ENCODE measurements at places on chromosomes 2 and 18.
A peak's percentile ranks its signal among the peaks of the same experiment; 100 is the strongest.

DNA sequence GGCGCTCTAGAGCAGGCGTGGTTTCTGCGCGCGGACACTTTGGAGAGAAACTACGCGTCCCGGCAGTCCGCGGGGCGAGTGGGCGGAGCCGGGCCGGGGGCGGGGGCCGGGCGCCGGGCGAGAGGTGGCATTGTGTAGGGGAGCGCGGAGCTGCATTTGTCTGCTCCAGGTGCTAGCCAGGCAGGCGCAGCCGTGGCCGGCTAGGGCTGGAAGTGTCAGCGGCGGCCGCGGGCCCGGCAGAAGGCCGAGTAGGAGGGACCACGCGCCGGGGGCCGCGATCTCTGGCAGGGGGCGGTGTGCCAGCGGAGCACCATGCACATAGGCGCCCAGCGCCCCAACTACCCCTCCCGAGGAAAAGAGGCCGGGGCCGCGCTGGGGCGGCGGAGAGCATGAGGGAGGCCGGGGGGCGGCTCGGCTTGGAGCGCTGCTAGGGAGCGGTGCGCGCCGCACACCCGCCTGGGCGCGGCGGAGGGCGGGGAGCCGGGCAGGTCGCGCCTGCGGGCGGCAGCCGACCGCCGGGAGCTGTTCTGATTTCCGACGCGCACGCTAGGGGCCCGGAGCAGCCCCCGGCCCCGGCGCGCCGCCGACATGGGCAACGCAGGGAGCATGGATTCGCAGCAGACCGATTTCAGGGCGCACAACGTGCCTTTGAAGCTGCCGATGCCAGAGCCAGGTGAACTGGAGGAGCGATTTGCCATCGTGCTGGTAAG is at the start of gene FMNL2:
Gene FMNL2 (plus strand): TSS at position 159 of the 710 bp plus-strand sequence.
- peak; percentile 79 for DNase-seq

DNA sequence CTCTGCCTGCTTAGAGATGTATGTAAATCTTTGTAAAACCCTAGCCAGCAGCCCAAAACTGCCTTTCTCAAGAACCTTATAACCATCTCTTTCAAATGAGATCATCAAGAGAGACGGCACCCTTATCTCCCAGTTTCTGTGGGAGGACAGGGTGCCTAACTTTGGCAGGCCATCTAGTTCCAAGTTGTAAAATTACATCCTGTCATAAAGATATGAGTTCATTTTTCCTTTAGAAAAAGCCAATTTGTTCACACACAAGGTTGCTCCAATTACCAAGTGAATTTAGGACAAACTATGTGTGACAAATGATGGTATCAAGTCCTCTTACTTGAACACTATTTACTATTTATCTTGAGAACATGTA is 65.3 kb downstream of the MEMO1 start:
- DNase-seq, result no peak

GRCh38 chr2:210623506-210623905 is 67.1 kb downstream of the CPS1 start:
- DNase-seq, result no peak

DNA sequence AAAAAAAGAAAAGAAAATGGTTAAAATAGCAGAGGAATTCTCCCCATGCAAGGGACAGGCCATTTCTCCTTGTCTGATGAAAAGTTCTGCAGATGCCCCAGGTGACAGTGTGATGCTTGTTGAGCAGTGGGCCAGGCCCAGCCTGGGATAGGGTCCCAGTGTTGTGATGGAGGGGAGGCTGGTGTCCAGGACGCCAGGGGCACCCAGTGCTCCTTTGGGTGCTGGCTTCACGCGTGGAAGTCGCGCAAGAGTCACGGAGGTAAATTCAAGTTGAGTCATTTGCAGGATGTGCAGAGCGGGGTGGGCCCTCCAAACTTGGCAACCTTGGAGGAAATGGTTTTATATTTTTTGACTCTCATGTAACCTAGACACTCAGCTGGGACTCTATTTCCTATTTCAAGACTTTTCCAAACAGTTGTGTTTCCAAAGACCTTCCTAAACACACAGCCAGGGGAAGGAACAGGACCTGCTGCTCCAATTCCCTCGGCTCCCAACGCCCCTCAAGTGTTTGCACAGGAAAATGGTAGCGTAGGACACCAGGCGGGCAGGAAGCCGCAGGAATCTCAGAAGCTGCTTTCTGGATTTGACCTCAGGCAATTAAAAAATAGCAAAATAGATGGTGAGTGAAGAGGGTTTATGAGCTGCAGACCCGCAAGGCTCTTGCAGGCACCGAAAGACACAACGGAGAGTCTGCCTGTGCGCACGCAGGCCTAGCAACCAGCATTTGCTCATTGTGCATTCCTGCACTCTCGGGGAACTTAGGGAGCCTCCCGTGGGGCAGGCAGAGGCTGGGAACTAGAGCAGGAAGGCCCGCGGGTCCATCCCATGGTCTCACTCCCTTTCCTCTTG is 107.1 kb upstream of the ODC1 start:
- DNase-seq, result no peak

DNA sequence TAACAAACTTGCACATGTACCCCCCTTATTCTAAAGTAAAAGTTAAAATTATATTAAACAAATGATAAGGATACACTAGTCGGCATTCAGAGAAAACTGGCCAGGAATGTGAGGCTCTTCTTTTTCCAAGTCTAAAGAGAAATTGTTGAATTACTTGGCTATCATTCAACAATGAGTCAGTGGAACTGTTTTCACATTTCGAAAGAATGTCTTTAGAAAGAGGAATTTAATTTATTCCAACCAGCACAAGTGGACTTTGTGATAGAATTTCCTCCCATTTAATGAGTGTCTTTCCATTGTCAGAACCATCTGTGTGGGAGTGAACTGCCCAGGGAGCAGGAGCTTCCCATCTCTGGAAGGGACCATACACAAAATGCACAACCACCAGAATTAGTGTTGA is 792.2 kb downstream of the EPHA4 start:
- peak; percentile 79 for DNase-seq

DNA sequence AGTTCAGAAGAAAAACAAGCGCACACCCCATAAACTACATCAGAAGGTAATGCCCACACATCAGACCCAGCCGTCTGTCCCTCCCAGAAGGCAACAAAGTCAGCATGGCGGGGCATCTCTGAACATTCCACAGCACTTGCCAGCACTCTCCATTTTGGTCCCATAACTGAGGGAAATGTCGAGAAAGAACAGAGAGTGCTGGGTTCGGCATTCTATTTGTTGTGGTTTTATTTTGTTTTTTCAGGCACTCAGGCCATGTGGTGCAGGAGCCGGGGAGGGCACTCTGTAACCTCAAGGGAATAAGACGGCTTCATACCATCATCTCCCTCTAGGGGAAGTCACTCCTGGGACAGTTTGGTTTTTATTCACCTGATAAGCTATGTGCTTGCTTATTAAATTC is 156.0 kb downstream of the SEPTIN10 start:
- no peak for DNase-seq

- DNase-seq, result peak; percentile 24
Observed at GRCh38 chr2:143607231-143608062, 478.2 kb downstream of the ARHGAP15 start.

GRCh38 chr2:181680055-181680936 is at the start of gene NEUROD1:
NEUROD1 (minus strand) TSS chr2:181680517; CDS start chr2:181678860, 1,657 bp downstream.
- no peak for DNase-seq

GRCh38 chr2:2574401-2575180 is 243.5 kb upstream of the MYT1L start:
- DNase-seq, result no peak

DNA sequence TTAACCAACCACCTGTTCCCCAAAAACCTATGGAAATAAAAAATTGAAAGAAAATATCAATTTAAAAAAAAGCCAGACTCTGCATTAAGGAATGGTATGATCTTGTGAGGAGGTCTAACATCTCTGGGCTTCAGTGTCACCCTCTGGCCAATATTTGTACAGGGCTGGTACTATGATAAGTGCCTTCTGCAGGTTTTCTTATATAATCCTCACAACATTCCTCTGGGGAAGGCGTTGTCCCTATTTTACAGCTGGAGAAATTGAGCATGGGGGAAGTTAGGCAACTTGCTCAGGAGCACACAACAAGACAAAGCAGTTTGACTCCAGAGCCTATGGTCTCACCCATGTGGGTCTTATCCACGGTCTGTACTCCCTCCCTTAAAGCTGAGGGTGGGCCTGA is 86.0 kb downstream of the ZBTB7C start:
- no peak for DNase-seq

GRCh38 chr2:8675543-8675942 is 6.3 kb upstream of the ID2 start:
- no peak for DNase-seq

DNA sequence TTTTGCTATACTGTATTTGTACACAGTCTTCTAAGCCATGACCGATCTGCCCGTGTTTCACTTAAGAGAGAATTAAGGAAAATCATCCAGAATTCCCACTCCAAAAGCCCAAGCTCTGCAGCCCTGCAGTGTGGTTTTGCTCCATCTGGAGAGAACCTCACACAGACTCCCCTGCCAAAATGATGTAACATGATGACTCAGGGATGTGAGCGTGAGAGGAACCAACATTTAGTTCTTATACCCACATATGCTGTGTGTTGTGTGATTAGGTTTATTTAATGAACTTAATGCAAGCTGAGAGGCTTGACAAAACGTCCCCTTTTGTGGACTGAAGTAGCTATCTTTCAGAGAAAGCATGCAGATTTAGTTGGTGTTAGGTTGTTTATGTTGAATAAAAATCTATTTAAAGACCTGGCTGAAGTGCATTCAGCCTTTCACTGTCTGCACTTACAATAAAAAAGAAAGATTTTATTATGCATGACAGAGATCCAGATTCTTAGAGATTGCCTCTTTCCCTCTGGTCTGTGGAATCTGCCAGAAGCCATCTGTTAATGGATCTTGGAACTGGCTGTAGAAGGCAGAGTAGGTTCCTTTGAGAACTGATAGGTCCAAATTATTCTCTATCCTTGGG is 6.3 kb downstream of the RAB12 start:
- DNase-seq, result peak; percentile 96

DNA sequence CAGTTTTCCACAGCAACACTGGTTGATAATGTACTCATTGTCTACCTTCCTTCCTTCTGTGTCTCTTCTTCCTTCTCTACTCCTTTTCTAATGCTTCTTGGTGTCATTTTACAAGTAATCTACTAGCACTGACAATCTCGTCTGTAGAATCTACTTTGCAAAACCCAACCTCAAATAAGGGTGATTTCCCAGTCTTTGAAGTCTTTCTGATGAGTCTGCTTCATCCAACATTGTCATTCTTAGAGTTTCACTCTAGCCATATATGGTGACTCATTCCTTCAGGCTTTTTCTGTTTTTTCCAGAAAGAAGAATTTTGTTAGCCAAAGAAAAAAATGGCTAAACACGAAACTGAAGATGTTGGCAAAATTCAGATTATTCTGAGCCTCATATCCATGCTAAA is 288.7 kb downstream of the MBD2 start:
- DNase-seq, result no peak

DNA sequence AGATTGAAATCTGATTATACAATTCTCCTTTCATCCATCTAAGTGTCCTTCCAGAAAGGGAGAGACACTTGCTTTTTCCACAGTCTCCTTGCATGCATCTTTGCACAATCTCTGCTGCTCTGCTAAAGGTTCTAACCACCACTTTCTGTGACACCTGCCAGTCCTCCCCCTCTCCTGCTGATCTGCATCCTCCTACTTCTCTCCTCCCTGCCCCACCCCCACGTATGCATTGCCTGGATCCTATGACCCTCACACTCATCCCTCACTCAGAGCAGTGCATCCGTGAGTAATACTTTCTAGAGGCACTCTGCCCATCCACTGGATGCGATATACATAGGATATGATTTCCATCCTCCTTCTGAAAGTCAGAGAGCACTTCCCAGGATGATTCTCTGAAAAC is 27.7 kb upstream of the TRAPPC8 start:
- DNase-seq, result no peak

DNA sequence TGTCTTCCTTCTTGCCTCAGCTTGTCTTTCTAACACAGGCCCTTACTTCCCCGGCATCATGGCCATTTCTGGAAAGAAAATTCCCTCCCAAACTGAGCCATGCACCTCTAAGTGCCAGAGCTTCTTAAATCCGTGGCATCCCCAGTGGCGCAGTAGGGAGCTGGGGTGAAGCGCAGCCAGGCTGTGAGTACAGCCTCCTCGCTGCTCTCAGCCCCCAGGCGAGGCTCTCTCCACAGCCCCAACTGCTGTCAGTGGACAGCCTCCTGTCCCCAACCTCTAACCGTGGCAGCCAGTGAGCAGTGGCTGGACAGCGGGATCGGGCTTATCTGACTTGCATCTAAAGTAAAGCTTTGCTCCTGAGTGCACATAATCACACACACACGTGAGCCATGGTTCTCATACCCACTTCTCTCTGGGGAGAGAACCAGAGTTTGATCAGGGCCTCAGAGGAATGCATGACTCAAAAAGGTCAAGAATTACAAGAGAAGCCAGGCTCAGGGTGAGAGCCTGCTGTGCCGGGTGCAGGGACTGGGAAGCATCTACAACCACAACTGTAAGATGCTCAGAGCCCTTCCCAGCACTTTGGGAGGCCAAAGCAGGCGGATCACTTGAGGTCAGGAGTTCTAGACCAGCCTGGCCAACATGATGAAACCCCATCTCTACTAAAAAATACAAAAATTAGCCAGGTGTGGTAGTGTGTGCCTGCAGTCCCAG is 50.7 kb downstream of the SFXN5 start:
- peak; percentile 71 for DNase-seq

DNA sequence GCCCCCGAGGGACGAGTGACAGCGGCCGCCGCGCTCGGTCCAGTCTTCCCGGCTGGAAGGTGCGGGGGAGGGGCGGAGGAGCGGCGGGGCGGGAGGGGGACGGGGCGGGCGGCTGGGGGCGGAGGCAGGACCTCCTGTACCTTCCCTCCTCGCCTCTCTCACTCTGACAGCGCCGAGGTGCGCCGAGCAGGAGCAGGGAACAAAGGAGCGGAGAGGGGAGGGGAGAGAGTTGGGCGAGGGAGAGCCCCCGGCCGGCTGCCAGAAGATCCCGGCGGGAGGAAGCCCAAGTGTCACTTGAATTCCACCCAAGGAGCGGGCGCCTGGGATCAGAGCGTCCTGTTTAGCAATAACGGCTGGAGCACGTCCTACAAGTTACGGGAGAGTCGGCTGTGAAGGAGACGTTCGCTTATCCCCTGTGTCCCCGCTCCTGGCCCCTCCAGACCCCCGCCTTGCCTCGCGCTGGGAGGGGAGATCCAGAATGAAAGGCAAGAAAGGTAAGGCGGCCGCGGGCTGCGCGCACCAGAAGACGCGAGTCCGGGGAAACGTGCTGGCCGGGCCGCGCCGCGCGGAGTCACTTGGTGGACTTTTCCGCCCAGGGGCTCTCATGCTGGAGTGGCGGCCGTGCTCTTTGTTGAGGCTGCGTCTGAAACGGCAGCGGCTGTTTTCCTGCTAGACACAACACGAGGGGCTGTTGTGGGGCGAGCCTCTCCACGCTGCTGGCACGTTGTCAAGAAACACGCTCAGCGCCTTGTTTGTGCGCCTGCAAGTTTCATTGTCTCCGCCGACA is at the start of gene TGIF1:
Gene TGIF1 (plus strand): TSS at position 161 of the 787 bp plus-strand sequence. CDS start 318 bp downstream, at position 479.
- DNase-seq, result peak; percentile 85

GRCh38 chr18:75923169-75923568 is 495.7 kb upstream of the SMIM21 start:
- peak; percentile 58 for DNase-seq

GRCh38 chr2:233470011-233470687 is 96.4 kb downstream of the USP40 start:
- peak; percentile 4 for DNase-seq

DNA sequence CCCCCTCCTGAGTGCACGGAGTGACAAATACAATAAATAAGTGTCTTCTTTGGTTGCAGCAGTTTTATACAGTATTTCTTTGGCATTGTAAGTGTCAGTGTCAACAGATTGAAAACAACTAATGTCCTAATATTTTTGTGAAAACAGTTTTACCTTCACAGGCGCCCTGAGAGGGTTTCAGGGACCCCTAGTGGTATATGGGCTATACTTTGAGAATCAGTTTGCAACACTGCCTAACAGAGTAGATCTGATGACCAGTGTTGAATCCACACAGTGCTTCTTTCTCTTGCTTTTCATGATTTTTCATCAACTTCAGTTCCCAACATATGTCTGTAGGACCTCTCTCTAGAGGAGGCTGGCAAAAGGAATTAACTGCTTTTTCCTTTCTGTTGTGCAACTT is 162.2 kb downstream of the PRPF40A start:
- DNase-seq, result no peak

Data from fibroblast of skin of abdomen (primary cell).